ELF-1 (cell line): ENCODE measurements at places on chromosomes 2 and 18.

GRCh38 chr2:232023426-232023825 lies 61.9 kb downstream of the DIS3L2 start:
- no peak for DNase-seq

DNA sequence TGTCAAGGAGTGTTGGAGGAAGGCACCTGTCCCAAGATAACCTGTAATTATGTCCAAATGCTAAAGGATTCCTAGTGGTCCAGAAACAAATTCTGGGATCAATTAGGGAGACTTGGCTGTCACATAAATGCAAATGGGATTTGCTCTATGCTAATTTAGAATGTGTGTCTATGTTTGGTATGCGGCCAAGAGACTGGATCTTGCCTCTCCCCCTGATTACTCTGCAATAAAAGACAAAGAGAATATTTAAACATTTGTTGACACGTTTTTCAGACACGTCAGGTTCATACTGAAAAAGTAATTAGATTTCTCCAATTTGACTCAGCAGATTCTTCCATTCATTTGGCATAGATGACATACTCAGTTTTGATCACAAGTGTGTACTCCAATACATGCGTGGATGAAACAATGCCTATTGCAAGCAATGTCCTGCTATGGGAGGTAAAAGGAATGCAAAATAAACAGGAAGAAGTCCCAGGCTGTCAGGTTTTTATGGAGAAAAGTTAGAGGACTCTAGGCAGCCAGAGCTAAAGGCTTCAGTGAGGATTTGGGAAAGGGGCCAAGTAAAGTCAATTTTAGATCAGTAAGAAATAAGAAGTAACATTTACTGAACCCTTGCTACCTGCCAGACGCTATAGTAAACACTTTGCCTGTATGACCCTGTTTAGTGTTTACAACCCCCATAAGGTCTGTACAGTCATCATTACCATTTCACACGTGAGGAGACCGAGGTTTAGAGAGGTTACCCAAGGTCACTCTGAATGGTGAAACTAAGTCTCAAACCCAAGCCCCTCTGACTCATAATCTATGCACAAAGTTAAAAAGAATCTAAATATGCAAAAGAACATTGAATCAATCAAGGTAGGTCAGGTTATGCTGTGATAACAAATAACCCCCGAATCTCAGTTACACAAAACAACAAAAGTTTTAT lies 7.8 kb downstream of the ANTXR1 start:
- no peak for DNase-seq

GRCh38 chr2:164644036-164644700 lies 22.9 kb upstream of the GRB14 start:
- no peak for DNase-seq

GRCh38 chr2:47616506-47616905 lies 166.4 kb upstream of the MSH6 start:
- DNase-seq = no peak

- DNase-seq = peak; percentile 62
Observed at GRCh38 chr2:96839293-96839874, 4.4 kb downstream of the ANKRD23 start.

- DNase-seq = no peak
Observed at GRCh38 chr2:193885419-193885818, 1690.7 kb upstream of the TMEFF2 start.

- no peak for DNase-seq
Observed at GRCh38 chr2:5369510-5369909, 322.7 kb upstream of the SOX11 start.

DNA sequence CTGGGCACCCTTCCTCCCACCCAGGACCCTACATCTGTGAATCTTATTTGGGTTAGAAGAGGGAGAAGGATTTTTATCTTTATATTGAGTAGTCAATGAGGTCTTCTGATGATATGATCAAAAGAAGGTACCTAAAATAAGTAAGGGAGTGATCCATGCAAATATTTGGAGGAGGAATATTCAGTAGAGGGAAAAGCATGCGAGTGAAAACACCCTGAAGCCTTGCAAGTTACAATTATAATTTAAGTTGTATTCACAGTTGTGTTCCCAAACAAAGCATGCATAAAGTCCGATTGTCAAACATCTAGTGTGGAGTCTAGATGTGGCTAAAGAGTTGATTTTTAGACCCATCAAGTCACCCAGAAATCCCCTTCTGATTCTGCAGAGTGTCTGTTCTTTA lies 530.2 kb upstream of the ZEB2 start:
- no peak for DNase-seq

- no peak for DNase-seq
Observed at GRCh38 chr2:33336036-33336625, 140.3 kb upstream of the RASGRP3 start.
